MM.1S (cell line): ENCODE measurements at places on chromosomes 6 and 20.

- DNase-seq = no peak
Observed at GRCh38 chr6:8889514-8889913, 454.2 kb upstream of the SLC35B3 start.

GRCh38 chr6:82963191-82963925, 102.3 kb downstream of the UBE3D start:
- no peak for DNase-seq

DNA sequence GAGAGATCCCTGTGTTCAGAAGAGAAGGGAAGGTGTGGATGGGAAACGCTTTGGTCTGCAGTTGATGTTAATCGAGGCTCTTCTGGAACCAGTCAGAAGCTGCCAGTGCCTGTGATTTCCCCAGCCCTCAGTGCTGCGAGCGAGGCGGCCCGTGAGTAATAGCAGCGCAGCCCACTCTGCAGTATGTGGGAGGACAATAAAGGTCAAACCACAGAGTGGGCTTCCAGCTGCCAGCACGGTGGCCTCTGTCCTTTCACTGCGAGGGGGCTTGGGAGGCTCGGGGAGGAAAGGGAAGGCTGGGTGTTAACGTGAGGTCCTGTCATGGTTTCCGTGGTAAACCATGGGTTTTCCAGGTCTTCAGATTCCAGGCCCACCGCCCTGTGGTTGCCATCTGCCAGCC, 32.3 kb upstream of the TAGAP start:
- DNase-seq = no peak

- DNase-seq = no peak
Observed at GRCh38 chr20:60642541-60642940, 609.5 kb upstream of the CDH4 start.

DNA sequence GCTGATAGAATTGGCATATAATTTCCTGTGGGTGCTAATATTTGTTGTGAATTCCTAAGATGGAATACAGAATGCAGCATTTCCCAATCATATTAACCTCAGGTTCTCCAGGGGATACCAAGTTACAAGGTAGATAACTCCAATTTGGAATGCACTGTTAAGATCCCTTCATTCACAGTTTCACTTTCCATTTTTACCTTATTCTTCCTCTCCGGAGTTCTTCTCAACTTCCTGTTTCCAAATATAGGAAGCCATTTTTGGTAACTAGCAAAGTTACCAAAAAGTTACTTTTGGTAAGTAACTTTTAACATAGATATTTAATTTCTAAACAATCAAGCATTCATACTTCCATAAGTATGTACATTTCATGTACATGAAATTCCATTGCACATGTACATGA, 63.5 kb upstream of the PHACTR2 start:
- no peak for DNase-seq

DNA sequence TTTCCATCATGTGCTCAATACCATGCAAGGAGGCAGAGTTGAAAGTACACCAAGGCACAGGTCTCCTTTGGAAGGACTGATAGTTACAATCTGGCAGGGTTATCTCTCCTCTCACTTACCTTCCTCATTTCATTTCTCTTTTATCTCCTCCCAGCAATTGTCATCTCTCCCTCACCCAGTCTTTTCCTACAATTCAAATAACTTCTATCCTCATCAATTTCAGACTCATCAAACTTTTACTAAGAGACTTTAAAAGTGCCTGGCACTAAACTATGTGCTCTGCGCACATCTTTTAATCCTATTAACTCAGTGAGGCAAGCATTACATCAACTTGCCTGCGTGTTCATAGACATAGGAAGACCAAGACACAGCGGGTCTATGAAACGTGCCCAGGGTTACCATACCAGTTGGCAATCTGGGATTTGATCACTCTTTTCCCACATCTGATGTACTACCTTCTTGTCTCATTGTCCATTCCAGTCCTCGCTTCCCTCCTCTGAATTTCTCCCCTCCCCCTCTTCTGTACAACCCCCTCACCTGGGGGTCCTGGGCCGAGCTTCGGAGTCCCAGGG, 1.2 kb downstream of the VARS1 start:
- peak; percentile 30 for DNase-seq

- no peak for DNase-seq
Observed at GRCh38 chr6:55953335-55953734, 77.9 kb upstream of the BMP5 start.

DNA sequence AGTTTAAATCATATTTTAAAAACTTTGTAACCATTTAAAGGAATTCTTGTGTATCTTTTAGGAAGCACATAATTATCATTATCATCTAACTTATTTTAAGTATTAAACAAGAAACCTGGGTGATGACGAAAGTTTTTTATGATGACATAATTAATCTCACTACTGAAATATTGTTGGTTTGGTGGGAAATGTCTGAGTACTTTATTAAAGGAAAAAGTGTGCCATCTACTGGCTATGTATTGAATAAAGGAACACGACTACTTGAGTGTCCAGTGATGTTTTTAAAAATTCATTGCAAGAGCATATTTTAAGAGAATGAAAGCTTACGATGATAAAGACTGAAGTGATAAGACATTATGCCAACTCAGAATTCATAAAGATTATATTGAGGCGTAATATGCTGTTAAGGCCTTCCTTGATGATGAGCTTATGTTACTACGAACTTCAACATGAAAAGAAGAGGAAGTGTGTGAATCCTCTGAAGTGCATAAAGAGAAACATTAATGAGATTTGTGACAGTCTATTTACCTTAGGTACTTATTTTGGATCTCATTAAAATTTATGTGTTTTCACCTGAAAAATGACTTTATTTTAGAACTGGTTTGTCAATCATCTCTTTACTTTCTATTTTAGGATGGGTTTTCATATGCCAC, 12.0 kb upstream of the TRMT11 start:
- DNase-seq = peak; percentile 42

GRCh38 chr6:107707346-107708275, 116.5 kb downstream of the SCML4 start:
- DNase-seq = no peak

DNA sequence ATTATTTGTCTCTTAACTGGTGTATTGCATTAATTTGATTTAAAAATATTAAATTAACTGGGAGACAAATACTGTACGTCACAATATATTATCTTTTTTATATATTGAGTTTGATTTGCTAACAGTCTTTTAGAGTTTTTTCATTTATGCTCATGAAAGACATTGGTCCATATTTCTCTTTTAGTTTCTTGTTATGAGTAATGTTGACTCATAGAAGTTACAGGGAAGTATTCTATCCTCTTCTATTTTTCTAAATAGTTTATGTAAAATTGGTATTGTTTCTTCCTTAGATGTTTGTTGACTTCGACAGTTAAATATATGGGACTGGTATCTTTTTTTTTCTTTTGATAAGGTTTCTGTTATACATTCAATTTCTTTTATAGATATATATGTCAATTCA, 1115.6 kb upstream of the CITED2 start:
- DNase-seq = no peak

DNA sequence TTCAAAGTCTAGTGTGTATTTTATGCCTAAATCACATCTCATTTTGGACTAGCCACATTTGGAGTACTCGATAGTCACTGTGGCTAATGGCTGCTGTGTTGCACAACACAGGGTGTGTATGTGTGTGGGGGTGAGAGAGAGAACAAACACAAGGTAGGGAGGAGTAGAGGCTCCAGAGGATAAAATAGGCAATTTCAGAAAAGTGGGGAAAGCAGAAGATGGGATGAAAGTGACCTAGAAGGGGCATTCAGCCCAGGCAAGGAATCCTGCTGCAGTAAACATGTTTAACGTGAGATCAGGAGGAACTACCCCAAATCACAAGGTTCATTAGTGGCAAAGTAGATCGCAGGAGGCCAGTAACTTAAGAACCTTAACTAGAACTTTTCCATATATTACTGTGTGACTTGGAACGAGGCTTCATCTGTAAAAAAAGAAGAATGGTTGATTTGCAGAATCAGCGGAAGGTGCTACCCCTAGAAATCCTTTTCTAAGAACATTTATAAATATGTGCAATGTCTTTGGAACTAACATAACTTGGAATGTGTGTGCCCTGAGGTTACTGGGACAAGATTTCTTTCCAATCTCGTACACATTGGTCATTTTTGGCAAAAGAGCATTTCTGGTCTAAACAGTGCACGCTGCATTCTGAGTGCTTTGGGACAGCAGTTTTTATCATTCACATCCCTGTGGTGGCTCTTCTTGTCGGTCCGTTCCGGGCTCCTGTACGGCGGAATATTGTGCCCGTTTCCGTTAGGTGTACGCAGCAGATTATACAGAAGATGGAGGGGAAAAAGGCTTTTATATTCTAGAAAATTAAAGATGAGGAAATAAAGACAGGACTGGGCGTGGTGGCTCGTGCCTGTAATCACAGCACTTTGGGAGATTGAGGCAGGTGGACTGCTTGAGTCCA, 2.6 kb downstream of the DUSP22 start:
- no peak for DNase-seq

- no peak for DNase-seq
Observed at GRCh38 chr20:24987244-24987643, 5.3 kb downstream of the APMAP start.

GRCh38 chr6:169237496-169238134, 16.0 kb downstream of the THBS2 start:
- DNase-seq = no peak

GRCh38 chr6:92790381-92790780, 629.0 kb downstream of the EPHA7 start:
- DNase-seq = peak; percentile 87

GRCh38 chr6:56595490-56596122, 47.1 kb downstream of the DST start:
- peak; percentile 72 for DNase-seq

GRCh38 chr6:111263837-111264236, 176.5 kb downstream of the SLC16A10 start:
- no peak for DNase-seq

DNA sequence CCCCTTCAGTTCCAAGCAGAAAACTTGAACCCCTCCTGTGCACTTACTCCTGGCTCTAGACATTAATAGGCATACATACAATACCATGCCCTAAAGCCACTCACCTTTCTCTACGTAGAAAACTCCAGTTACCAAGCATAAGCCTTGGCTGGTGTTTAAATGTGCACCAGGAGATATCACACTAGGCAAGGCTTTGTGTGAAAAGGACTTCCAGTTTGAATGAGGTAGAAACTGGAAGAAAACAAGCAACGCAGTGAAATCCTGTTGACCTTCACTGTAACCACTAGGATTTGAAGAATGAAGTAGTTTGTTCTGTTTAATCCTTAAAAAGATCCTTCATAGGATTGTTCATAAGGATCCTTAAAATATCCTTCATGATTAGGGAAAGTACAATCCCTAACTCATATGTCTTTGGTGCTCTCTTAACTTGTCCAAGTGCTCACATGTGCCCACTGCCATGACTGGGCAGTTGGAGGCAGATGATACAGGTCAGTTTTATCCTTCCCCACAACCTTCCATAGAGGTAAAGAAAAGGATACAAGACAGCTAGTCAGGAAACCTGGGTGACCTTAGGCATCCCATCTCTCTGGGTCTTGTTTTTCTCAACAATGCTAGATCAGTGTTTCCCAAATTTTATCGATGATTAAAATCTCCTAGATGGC, 9.2 kb upstream of the SCGN start:
- no peak for DNase-seq

GRCh38 chr6:7207720-7208119, 100.0 kb downstream of the RREB1 start:
- DNase-seq = no peak

DNA sequence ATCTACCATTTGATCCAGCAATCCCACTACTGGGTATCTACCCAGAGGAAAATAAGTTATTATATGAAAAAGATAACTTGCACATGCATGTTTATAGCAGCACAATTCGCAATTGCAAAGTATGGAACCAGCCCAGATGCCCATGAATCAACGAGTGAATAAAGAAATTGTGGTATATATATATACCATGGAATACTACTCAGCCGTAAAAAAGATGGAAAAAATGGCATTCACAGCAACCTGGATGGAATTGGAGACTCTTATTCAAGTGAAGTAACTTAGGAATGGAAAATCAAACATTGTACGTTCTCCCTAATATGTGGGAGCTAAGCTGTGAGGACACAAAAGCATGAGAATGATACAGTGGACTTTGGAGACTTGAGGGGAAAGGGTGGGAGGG, 100.0 kb upstream of the ADGRF4 start:
- no peak for DNase-seq

GRCh38 chr20:39822667-39823066, 860.5 kb downstream of the DHX35 start:
- no peak for DNase-seq
